ENCODE measurements at places on chromosomes 6 and 20.

DNA sequence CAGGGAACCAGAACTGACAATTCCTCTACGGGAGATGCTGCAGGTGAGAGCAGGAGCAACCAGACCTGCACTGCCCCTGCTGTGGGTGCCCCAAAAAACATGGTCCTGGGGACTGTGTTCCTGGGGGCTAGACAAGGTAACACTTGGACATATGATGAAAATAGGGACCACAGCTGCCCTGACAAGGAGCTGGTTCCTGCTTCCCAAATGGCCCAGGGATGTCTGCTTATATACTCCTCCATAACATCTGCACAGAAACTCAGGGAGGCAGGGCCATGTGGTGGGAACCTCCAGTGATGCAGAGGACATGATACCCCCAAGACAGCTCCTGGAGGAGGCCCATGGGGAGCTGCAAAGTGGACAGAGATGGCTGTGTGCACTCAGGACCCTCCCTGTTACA lies 19.8 kb downstream of the HLA-F start:
- no peak for DNase-seq

GRCh38 chr20:577167-577791 lies 32.8 kb downstream of the TCF15 start:
- no peak for DNase-seq

- no peak for DNase-seq
These were observed 59.5 kb upstream of the ADGRG6 start for GRCh38 chr6:142242269-142242668.

- no peak for DNase-seq
These were observed 96.4 kb downstream of the BANF2 start for GRCh38 chr20:17796091-17796563.

DNA sequence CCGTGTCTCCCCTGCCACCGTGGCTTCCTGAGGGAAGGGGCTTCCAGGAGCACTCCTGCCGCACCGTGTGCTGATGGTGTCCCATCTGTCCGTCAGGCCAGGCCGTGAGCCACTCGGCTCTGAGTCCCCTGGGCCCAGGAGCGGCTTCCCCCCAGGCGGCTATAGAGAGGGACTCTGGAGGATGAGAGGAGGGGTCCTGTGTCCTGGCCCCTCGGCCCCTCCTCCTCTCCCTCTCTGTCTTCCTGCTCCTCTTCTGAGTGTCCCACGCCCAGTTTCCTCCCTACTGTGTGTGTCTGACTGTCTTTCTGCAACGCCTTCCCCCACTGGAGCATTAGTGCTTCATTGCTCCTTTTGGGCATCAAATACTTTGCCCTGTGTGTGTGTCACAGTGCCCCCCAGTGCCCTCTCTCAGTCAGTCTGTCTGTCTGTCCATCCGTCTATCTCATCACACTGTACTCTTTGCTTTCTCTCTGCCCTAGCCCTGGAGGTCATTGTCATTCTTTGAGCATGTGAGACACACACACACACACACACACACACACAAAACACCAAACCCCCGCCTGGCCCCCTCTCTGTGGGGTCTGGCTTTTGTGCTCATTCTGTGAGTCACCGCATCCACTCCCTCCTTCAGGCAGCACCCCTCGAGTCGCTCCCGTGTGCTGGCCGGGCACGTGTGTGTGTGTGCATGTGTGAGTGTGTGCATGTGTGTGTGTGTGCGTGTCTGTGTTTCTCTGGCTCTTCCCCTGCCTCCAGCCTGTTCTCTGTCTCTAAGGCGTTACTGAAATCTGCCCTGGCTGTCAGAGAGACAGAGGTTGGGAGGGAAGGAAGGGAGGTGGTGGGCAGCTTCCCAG lies 71.9 kb downstream of the SRC start:
- no peak for DNase-seq

- DNase-seq, result no peak
These were observed 41.3 kb downstream of the TAF8 start for GRCh38 chr6:42091718-42092023.

DNA sequence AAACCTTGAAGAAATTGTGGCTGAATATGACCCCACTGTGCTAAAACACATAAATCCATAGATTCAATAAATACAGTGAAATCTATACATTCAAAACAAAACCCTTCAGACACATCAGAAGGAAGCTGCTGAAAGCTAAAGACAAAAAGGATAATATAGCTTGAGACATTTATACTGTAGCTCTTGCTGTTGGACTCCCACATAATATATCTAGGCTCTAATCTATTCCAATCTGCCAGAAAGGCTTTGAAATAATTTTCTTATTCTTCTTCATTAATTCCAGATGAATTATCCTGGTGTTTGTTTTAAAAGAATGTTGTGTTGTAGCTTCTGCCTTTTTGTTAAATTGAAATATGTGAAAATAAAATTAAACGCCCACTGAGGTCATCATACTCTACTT lies 454.0 kb downstream of the EYS start:
- no peak for DNase-seq

Data from stimulated activated effector memory CD8-positive, alpha-beta T cell treated with anti-CD3 and anti-CD28 coated beads, Interleukin-12 subunit alpha, Interleukin-12 subunit beta, amount 100 ng/mL, for 72 hours (primary cell).